EL (cell line): ENCODE measurements at places on chromosomes 13 and 19.
A peak's percentile ranks its signal among the peaks of the same experiment; 100 is the strongest.

DNA sequence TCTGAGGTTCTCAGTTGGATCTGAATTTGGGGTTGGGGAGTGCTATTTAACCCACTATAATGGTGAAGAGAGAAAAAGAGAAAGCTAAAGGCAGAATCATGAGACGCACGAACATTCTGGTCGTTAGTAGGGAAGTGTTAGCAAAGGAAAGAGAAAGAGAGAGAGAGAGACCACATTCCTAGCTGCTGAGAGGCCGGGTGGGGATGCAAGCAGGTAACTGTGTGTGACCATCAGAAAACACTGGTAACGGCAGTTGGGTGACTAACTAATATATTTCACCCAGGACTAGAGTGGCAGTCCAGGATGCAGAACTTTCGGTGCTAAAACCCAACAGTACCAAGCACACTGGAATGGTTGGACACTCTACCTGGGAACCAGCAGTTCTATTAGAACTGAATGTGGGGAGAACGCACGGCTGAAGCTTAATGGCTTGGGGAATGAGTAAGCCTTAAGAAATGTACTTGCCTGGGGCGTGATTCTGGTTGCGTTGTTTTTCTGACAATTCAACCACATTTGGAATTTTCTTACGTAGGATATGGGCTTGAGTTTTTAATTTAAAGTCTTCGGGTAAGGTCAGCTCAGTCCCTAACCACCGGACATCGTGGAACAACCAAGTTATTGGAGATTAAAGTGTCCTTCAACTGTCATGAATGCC is 130.2 kb downstream of the DNAJC15 start:
- peak; percentile 97 for DNase-seq

- DNase-seq: no peak
Measured at GRCh38 chr13:98246538-98247172, 69.6 kb upstream of the RNF113B start.

DNA sequence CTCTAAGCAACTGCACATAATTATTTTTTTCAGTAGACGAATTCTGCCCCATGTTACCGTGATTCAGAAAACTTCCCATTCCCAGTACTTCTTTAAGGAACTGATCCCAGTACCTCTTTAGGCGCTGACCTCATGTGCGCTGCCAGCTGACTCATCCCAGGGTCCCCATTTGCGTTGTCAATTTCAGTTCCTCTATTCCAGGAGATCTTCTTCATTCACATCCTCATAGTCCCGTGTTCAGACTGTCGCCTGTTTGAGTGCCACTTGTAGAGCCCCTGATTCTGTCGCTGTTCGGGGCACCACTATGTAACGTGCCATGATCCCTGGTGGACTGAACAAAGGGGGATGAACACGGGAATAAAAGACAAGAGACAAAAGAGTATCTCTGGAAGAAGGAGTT is 16.4 kb downstream of the FPR3 start:
- DNase-seq: no peak

GRCh38 chr13:98305670-98306069 is 128.6 kb upstream of the RNF113B start:
- DNase-seq: no peak

DNA sequence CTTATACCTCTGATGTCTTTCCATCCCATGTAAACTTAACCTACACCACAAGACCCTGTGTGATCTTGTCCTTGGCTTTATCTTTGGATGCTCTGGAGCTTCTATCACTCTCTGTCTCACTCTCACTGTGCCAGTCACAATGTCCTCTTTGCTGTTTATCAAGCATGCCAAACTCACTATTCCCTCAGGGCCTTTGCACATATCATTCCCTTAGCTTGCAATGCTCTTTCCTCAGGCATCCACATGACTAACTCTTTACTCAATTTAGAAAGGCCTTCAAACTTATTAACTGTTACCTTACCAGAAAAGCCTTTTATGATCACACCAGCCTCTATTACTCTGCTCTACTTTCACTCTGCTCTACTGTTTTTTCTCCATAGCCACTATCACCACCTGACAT is 354.1 kb downstream of the RFC3 start:
- peak; percentile 42 for DNase-seq

DNA sequence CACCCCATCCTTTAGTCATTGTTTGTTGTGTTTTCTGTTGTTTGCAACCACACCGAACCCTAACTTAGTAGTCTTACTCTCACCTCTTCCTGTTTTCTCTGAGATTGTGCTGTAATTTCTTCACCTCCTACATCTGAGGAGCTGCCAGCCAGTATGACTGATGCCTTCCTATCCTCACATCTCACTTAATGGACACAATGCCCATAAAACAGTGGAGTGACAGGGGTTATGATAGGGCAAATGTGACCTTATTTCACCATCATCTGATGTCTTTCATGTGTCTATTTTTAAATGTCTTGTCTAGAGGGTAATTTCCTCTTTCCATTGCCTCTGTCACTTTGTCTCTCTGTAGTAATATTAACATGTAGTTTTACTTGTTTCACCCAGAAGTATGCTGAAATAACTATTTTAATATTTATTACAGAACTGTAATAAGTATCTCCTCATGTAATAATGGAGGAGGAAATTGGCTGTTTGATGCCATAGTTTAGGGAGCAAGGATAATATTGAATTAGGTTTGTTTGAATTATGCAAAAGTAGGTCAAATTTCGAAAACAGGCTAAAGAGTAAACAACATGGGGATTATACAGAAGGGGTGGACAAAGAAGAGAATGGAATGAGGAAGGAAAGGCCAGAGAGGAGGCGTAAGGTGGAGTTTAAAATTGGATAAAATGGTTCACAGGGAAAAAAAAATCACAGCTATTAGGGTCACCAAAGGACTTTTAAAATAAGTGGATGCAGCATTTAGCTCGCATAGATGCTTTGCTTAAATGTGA is 103.5 kb upstream of the SPRY2 start:
- DNase-seq: no peak

DNA sequence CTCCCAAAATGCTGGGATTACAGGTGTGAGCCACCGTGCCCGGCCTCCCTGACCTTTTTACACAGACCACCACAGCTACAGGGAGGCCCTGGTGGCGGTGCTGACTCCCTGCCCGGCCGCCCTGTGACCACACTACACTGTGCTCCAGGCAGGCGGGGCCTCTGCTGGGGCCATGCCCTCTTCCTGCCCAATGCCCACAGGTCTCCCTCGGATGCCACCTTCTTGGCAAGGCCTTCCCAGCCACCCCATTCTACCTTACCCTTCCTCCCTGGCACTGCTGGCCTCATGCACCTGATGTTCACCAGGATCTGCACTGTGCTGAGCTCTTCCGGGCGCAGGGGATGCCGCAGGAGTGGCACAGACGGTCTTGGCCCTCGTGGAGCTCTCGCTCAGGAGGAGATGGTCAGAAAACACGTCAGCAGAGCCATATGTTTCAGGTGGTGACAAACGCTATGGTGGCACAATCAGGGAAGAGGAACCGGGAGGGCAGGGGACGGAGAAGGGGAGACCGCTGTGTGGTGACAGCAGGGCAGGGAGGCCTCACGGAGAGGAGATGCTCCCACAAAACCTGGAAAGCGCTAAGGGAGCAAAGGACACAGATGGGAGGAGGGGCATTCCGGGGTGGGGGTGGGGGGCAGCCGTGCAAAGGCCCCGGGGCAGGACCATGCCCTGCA is 4.1 kb downstream of the PIP5K1C start:
- DNase-seq: no peak

- DNase-seq: peak; percentile 19
Measured at GRCh38 chr13:24043590-24044350, 116.8 kb upstream of the SPATA13 start.

DNA sequence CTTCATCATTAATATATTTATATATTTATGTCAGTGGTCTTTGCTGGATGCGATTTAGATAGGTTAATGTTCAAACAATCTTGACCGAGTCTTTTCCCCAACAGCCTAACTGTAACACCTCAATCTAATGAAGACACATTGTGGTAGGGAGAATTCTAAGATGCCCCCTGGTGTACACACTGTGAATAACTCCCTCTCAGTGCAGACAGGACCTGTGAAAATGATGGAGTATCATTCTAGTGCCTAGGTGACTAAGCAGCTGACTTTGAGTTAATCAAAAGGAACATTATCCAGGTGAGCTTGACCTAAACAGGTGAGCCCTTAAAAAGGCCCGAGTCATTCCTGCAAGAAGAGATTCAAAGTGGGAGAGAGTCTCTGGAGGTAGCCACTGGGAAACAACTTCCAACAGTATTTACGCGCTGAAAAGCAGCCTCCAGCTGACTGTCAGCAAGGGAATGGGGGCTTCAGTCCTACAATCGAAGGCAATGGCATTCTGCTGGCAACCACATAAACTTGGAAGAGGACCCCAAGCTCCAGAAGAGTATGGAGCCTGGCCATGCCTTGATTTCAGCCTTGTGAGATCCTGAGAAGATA is 28.0 kb upstream of the KBTBD7 start:
- DNase-seq: peak; percentile 63

- DNase-seq: no peak
Measured at GRCh38 chr13:97588993-97589392, 155.0 kb downstream of the RAP2A start.

GRCh38 chr19:41993612-41994483 is at the start of gene ATP1A3:
ATP1A3 (minus strand) TSS chr19:41994230; CDS start chr19:41994076, 154 bp downstream.
- peak; percentile 60 for DNase-seq

DNA sequence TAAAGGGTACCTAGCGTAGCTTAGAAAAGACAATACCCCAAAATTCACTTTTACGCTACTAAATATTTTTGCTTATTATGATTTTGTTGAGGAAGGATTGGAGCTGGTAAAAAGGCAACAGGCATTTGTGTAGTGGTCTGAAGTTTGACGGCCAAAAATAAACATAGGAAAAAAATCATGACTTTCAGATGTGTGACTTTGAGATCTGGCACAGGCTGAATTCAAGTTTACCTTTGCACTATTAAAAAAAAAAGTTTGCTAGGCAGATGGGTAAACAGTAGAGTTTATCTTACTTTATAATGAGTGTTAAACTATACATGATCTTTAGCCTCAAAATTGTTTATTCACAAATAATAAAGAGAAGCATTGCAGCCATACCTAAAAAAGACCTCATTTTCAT is 24.3 kb upstream of the INTS6 start:
- DNase-seq: no peak

DNA sequence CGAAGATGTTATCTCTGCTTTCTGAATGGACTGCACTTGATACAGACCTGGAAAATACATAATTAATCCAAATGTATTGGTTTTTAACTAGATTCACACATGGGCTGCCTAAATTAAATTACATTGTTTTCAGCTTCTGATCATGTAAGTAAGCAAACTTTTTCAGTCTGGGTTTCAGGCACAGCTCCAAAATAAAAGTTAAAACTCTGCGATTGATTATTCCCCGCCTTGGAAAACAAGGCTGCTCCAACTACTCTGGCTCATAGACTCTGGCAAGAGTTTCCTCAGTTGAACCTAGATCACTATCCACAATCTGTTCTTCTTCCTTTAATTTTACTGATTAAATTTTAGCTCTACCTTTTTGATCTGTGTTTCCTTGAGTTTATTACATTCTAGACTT is 526.0 kb upstream of the SPRY2 start:
- DNase-seq: no peak

- DNase-seq: no peak
Measured at GRCh38 chr13:99663185-99663825, 162.0 kb downstream of the TM9SF2 start.

DNA sequence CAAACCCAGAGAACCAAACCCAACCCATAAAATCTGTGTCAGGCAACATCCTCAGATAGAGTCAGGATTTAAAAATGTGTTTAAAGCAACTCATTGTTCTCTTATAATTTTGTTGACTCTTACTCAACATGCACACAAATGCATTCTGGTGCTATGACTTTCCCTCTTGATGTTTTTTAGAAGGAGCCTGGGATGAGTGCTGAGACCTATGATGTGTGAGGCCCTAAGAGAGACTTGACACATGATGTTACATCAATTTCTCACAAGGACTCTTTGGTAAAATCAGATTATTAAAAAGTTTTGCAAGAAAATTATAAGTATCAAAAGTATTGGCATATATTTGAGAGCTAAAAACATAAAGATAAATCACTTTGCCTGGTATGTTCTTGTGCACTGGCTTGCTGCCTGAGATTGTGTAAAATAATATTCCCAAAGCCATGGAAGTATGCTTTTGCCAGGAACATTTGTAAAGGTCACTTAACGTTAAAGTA is 173.9 kb downstream of the DCLK1 start:
- DNase-seq: no peak

DNA sequence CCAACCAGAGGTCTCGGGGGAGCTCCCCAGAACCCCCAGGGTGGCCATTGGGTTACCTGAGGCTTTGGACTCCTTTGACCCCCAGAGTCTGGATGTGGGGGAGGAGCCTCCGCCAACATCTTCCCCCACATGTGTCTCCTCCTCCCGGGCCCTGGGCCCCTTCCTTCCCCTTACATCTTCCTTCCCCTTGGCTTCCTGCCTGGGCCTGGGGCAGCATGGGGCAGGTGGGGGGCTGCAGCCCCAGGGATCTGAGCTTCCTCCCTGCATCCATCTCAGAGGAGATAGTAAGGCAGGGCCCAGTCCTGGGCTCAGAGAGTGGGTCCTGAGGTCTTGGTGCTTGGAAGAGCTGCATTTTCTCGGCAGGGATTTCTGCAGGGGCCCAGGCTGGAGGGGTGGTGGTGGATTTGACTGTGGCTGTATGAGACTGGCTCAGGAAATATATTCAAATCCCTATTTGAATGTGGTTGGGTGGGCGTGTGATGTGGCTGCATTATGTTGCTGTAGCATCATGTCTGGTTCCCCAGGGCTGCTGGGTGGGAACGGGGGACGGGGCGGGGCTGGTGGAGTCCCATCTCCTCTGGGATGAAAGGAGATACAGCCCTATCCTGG is 919 bp downstream of the VAV1 start:
- no peak for DNase-seq

GRCh38 chr19:1125601-1126467 is 22.0 kb downstream of the GPX4 start:
- DNase-seq: no peak

DNA sequence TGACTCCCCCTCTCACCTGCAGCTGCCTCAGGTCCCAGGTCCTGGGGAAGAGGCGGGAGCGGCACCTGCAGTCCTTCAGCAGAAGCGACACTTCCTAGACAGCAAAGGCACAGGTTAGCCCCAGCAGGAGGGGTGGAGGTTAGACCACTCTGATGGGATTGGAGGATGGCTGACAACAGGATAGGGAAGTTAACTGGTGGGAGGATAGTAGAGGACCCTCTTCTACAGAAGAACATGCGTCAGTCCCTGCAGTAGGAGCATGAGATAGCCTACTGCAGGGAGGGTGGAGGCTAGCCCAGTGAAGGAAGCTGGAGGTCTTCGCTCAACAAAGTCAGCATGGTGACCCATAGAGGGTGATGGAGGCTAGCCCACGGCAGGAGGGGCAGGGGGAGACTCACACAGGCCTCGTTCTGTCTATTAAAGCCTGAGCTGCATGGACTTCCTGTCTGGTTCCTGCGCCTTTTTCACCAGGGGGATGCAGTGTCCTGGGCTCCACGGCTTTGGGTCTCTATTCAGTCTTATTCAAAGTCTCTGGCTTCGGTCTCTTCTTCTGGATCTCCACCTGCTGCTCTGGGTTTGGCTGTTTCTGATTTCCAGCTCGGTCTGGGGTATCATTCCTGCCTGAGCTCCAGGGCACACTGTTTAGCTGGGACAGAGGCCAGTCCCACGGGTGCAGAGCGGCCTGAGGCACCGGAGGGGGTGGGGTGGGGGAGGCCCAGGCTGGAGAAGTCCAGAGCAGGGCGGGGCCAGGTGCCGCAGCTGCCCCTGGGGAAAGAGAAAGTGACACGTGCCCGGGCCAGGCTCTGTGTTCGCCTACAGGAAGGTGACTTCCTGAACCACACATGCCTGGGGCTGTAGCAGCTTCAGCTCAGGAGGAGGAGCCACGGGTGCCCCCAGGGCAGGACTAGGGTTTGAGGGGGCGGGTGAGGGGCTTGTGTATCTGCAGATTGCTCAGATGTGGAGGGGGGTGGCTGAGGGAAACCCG is 7.3 kb downstream of the IFNL3 start:
- peak; percentile 6 for DNase-seq
